ENCODE measurements at places on chromosomes 2 and 18. TPM values are rescaled to one million over a fixed set of nuclear protein-coding genes. Genes with fewer than 3 reads are reported as not detected.

The HOXD1 gene
- not detected for total RNA-seq

The CFAP65 gene
- 0.03 TPM for total RNA-seq

The MFSD6 gene
- 12.9 TPM for total RNA-seq

The TMEM178A gene
- 0.86 TPM for total RNA-seq

The ANKRD30BL gene
- total RNA-seq = not detected

The TMX3 gene
- total RNA-seq = 101 TPM

The ELOA2 gene
- not detected for total RNA-seq

The PDE11A gene
- total RNA-seq = 0.50 TPM

The EPAS1 gene
- total RNA-seq = 219 TPM

The G6PC2 gene
- total RNA-seq = not detected

The RAB6D gene
- total RNA-seq = not detected

The BCL11A gene
- total RNA-seq = 0.20 TPM

The DNAH6 gene
- total RNA-seq = 0.13 TPM

The CAPN14 gene
- total RNA-seq = 0.26 TPM

The TTR gene
- total RNA-seq = not detected

The CNOT9 gene
- 29.1 TPM for total RNA-seq

The LRRTM4 gene
- total RNA-seq = not detected

The GAREM2 gene
- total RNA-seq = 2.4 TPM

The GCKR gene
- total RNA-seq = 8.5 TPM

The HOXD8 gene
- 0.46 TPM for total RNA-seq

The EFHD1 gene
- total RNA-seq = 2.7 TPM

The FSHR gene
- total RNA-seq = not detected

The RBM44 gene
- 0.33 TPM for total RNA-seq

The PLCL1 gene
- total RNA-seq = 4.3 TPM

The PKDCC gene
- 86.0 TPM for total RNA-seq

The ATOH8 gene
- total RNA-seq = 22.4 TPM

The NTSR2 gene
- total RNA-seq = not detected

The COLEC12 gene
- total RNA-seq = 21.1 TPM

The SAG gene
- not detected for total RNA-seq

The CYRIA gene
- total RNA-seq = 5.5 TPM

The IL36A gene
- not detected for total RNA-seq

The NABP1 gene
- total RNA-seq = 72.7 TPM

The MXD1 gene
- 6.9 TPM for total RNA-seq

The NFE2L2 gene
- 76.5 TPM for total RNA-seq

The TRIM43 gene
- total RNA-seq = not detected

The DOK6 gene
- total RNA-seq = 14.1 TPM

The SIX3 gene
- not detected for total RNA-seq

The REG1B gene
- not detected for total RNA-seq

The DSC2 gene
- total RNA-seq = 0.07 TPM

The PDE6D gene
- total RNA-seq = 10.2 TPM

The IMPACT gene
- total RNA-seq = 26.0 TPM

The INPP5D gene
- total RNA-seq = 0.59 TPM

The CSRNP3 gene
- total RNA-seq = 1.4 TPM

The GPN1 gene
- 34.2 TPM for total RNA-seq

The CABYR gene
- 5.7 TPM for total RNA-seq
